ENCODE measurements at places on chromosomes 12 and 14.
A peak's percentile ranks its signal among the peaks of the same experiment; 100 is the strongest.

- no peak for DNase-seq
Measured at GRCh38 chr12:47989666-47990065, 14.6 kb downstream of the COL2A1 start.

GRCh38 chr14:53871011-53871410 is 85.6 kb downstream of the BMP4 start:
- DNase-seq = no peak

GRCh38 chr14:59189091-59189785 is 771 bp downstream of the DAAM1 start:
- peak; percentile 38 for DNase-seq

GRCh38 chr12:103805655-103806360 is 35.2 kb downstream of the NT5DC3 start:
- DNase-seq = no peak

- no peak for DNase-seq
Measured at GRCh38 chr12:109308534-109309380, at the start of gene FOXN4. FOXN4 (minus strand) TSS chr12:109309284; CDS start chr12:109308321, 963 bp downstream.

DNA sequence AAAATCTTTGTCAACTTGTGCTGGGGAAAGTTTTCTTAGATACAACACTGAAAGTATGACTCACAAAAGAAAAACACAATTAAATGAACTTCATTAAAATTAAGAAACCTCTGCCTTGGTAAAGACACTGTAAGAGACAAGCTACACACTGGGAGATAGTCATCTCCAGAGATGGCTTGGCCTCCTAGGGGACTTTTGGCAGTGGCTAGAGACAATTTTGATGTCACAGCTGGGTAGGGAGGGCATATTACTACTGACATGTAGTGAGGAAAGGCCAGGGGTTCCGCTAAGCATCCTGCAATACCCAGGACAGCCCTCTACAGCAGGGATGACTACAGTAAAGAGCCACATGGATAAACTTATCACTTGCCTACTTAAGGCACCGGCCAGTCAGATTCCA is 8.7 kb upstream of the RNASE4 start:
- DNase-seq = no peak

GRCh38 chr12:40058721-40059190 is 47.1 kb downstream of the SLC2A13 start:
- DNase-seq = no peak

- DNase-seq = no peak
Measured at GRCh38 chr12:113698510-113698858, 226.8 kb upstream of the LHX5 start.

- DNase-seq = no peak
Measured at GRCh38 chr12:49582201-49582600, 14.3 kb upstream of the MCRS1 start.

DNA sequence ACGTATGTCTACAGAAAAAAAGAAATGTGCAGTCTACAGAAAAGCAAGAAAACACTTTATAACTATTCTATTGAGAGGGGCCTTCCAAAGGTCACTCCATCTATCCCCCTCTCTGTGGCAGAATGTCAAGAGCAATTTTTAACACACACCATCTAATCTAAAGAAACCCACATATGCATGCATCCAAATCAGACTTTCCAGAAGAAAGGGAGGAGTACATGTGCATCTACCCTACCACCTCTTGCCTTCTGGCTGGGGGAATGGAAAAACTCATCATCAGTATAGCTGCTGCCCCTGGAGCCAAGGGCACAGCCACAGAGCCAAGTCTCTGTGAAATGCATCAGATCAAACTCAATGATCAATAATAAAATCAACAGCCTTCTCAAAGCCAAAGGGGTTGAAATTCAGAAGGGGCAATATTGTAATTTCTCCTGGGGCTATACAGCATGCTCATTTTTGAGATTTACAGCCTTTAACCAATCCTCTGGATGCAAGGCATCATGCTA is 63.9 kb downstream of the ANO2 start:
- DNase-seq = no peak

GRCh38 chr12:31570880-31571279 is 20.1 kb downstream of the DENND5B start:
- DNase-seq = no peak

DNA sequence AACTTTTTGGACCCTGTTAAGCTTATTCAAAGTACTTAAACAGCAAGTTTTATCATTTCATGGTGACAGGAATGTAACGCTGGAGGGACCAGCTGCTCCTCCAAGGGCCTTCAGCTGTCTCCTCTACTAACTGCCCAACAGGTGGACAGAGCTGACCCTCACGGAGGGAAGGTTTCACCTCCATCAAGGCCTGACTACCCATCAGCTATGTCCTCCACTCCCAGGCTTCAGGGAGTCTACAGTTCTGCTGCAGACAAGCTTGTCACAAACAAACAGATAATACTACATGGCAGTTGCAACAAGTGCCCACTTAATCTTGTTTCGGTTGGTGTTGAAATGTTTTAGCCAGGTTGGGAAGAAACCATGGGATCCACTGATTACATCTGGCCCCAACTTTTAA is 175.1 kb downstream of the TTC7B start:
- no peak for DNase-seq

- no peak for DNase-seq
Measured at GRCh38 chr14:74347795-74348100, 523 bp upstream of the VRTN start.

DNA sequence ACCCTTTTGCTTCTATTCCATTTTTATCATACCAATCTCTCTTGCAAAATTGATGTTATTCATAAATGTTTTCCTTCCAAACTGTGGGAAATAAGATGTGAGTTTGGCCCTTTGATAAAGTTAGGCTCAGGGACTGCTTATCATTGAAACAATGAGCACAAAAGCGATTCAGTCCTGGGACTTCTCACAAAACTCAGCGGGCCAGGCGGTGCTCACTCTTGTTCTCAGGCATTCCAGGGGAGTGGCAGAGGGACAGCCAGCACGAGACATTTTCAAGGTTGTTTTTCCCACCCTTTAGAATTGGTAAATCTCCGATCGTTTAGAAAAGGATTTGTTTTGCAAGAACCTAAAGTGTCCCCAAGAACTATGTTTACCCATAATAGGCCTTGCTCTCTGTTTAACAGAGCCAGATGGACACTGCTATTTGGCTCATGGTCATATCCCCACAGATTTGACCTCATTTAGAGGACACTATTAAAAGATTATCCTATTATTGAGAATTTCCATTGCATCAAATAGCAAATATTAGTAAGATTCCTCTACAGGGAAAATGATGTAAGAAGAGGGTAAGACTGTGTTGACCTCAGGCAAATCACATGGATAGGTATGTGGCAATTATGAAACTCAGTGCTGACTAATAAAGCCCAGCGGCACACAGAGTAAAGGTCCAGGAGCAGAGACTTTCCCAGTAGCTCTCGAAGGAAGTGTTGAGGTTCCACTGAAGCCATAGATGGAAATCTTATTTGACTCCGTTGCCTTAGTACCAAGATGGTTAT is 102.7 kb upstream of the USP44 start:
- DNase-seq = no peak

DNA sequence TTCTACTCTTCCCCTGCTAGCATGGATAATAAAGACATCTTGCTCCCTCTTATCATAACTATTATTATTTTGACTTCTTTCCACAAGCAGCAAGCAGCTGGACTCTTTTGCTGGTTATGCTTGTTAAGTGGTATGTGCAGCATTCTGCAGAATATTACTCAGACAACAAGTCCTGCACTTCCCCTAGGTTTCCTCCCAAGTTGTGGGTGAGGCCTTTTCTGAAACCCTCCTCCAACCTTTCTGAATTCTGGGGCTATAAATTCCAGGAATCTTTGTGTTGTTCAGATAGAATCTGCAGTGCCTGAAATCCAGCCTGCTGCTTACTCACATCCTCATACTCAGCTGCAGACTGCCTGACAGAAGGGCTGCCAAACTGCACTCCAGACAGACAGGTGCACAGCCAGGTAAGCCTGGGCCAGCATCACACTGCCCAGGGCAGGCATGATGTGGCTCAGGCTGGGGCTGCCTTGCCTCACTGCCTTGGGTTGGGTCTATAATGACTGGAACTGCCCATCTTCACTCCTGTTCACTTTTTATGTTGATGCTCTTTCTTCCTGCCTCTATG is 6.2 kb upstream of the DHRS2 start:
- DNase-seq = no peak

DNA sequence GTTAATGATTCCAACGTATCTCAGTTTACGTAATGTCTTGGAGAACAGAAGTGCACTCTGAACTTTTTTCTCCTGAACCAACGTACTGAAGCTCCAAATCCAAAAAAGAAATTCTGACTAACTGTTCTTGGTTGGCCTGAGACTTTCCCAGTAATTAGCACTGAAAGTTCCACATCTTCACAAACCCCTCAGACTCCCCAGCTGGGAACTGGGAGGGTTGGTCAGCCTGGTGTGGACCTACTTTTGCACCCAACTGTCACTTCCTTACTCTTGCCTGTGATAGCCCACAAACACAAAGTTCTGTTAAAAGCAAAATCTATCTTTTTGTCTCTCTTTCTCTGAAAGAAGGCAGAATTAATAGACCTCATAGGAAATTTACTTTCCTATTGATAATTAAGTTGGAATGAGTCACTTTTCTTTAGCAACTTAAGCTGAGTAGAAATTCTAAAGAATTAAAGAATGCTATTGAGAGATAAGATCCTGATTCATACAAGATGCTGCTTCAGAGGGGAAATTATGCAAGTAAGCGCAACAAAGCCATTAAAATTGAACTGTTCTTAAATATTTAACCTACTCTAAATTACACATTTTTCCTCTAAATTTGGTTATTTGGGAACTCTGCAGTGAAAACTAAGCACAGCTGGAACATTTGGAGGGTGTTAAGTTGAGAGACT is 155.0 kb downstream of the EPS8 start:
- no peak for DNase-seq

- DNase-seq = no peak
Measured at GRCh38 chr12:5434647-5435560, 3.0 kb downstream of the NTF3 start.

GRCh38 chr14:54890788-54891187 is 11.8 kb downstream of the GCH1 start:
- no peak for DNase-seq

- no peak for DNase-seq
Measured at GRCh38 chr14:50615552-50615951, 52.6 kb downstream of the SAV1 start.

- DNase-seq = no peak
Measured at GRCh38 chr12:72010356-72010755, 71.7 kb downstream of the TPH2 start.

- no peak for DNase-seq
Measured at GRCh38 chr14:54446161-54446693, 5.1 kb upstream of the CNIH1 start.

DNA sequence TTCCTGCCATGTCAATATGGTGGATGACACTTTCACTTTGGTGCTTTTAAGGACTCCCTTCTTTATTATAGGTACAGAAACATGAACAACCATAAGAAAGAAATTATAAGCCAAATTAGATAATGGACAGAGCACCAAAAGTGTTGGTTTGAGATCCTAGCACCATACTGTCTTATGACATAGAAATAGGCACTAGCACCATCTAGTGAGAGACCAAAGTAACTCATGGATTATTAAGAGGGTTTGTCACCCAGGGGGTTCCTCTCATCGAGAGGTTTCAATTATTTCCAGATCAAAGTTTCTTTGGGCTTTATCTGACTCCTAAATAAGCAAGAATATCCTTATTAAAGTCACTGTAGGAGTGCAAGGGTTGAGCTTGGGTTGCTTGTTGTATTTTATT is 153.0 kb upstream of the DIO2 start:
- no peak for DNase-seq

GRCh38 chr14:101992708-101993107 is 28.3 kb downstream of the DYNC1H1 start:
- no peak for DNase-seq

GRCh38 chr14:36173161-36173560 is 3.4 kb downstream of the PTCSC3 start:
- no peak for DNase-seq

- no peak for DNase-seq
Measured at GRCh38 chr12:22562036-22563028, 18.0 kb upstream of the C2CD5 start.

DNA sequence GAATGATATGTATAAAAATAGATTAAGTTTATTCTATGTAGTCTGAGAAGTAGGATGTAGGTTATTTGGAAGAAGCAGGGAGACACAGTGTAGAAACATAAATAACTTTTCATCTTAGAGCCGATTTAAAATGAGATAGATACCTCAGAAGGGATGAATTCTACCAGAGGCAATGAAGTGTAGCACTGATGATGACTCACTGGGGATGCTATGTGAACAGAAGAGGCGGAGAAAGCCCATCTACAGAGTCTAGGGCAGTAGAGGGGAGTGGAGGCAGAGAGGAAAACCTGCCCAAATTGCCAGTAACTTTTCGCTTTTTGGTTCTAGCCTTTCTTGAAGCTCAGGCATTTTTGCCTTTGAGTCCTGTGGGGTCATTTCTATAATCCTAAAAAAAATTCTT is 451.8 kb downstream of the ATP23 start:
- no peak for DNase-seq

GRCh38 chr12:39902821-39903220 is 203.1 kb downstream of the SLC2A13 start:
- DNase-seq = no peak

DNA sequence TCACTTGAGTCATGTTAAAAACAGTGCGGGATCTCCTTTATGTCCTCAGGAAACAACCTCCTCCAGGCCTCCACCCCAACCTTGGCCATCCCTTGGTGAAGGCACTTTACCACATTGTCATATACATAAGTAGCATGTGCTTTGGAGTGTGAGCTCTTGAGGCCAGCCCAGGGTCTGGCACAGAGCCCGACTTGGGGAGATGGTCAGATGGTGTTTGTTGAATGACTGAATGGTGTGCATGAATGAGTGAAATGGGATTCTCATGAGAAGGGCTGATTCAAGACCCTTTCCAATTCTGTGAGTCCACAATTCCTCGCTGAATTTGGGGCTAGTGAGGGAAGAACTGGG is 52.9 kb upstream of the DLK1 start:
- DNase-seq = no peak

GRCh38 chr12:18799561-18799960 is 61.6 kb downstream of the CAPZA3 start:
- DNase-seq = no peak

GRCh38 chr12:77697126-77697525 is 133.6 kb upstream of the NAV3 start:
- DNase-seq = no peak

GRCh38 chr12:108650083-108650482 is 16.4 kb upstream of the SELPLG start:
- no peak for DNase-seq

- DNase-seq = no peak
Measured at GRCh38 chr12:98280152-98280551, 235.2 kb upstream of the TMPO start.

GRCh38 chr12:106247674-106248311 is at the start of gene CKAP4:
CKAP4 (minus strand) TSS chr12:106248020; CDS start chr12:106247851, 169 bp downstream.
- peak; percentile 60 for DNase-seq

DNA sequence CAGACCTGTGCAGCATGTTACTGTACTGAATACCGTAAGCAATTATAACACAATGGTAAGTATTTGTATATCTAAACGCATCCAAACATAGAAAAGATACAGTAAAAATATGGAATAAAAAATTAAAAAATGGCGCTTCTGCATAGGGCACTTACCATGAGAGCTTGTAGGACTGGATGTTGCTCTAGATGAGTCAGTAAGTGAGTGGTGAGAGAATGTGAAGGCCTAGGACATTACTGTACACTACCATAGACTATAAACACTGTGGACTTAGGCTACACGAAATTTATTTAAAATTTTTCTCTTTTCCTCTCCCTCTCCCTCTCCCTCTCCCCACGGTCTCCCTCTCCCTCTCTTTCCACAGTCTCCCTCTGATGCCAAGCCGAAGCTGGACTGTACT is 194.5 kb upstream of the CDKN3 start:
- no peak for DNase-seq

All from activated naive CD4-positive, alpha-beta T cell treated with Interleukin-2 at 50 U/mL for 16 hours (primary cell).